HepG2 (cell line): ENCODE measurements at places on chromosomes 6 and 20. TPM values are rescaled to one million over a fixed set of nuclear protein-coding genes. Genes with fewer than 3 reads are reported as not detected.

The CLVS2 gene
- polyA plus RNA-seq: not detected in 2 replicates

DNA sequence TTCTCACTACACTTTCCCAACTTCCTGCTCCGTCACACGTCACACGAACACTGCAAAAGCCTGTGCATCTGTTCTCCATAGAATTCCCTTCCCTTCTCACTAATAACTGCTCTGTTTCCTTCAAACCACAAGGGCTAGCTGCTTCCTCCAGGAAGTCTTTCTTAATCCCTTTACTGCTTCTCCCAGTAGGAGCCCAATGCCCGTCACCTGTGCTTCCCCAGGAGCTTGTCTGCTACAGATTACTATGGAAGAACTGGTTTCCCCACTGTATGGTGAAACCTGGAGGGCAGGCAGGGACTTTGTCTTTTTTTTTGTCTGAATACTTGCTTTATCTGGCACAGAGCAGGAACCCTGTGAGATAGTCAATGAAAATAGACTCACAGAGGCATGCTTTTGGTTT, 444.7 kb upstream of the MAP3K7 start:
- DNase-seq: no peak

The MOXD1 gene
- 0.03 TPM in 1 of 2 replicates, not detected in the other for polyA plus RNA-seq

The WFDC5 gene
- polyA plus RNA-seq: not detected in 2 replicates

- no peak for DNase-seq
These were observed 37.3 kb upstream of the TGM2 start for GRCh38 chr20:38202153-38202981.

- no peak for DNase-seq
These were observed 80.6 kb upstream of the PAK5 start for GRCh38 chr20:9919271-9920014.

DNA sequence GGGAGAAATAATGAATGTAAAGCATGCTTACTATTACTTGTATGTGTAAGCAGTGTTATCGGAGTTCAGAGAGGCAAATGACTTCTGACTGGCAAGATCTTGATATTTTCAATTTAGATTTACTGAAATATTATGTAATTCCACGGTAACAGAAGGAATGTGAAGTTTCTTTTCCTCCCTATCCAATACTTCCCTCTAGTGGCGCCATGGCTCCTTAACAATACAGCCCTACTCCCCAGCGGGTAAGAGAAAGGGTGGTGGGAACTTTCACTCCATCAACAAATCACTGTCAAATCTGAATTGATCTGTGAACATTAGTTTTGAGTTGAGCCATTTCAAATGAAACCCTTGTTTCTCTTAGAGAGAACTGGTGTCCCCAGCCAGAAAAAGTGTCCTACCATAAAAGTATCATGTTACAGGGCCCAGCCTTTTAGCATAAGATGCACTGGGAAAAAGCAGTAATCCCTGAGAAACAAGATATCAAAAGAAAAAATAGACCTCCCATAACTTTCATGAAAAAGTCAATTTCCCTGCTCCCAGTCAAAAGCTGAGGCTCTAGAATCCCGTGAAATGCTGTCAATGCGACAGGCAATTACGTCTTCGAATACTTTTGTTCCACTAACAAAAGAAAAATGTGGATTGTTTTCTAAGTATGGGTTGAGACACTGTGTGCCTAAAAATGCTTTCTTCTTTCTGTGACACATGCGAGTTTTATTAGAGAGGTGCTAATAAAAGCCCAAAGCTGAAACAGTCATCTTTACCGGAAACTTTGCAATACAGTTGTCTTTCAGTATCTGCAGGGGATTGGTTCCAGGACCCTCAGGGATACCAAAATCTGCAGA, 12.9 kb downstream of the COX7A2 start:
- DNase-seq: peak; percentile 58

- DNase-seq: no peak
These were observed 14.4 kb downstream of the MKKS start for GRCh38 chr20:10419550-10420133.

The TPD52L1 gene
- 0.47 and 0.53 TPM in 2 replicates for polyA plus RNA-seq

GRCh38 chr6:100376103-100376502, 88.6 kb downstream of the SIM1 start:
- no peak for DNase-seq

DNA sequence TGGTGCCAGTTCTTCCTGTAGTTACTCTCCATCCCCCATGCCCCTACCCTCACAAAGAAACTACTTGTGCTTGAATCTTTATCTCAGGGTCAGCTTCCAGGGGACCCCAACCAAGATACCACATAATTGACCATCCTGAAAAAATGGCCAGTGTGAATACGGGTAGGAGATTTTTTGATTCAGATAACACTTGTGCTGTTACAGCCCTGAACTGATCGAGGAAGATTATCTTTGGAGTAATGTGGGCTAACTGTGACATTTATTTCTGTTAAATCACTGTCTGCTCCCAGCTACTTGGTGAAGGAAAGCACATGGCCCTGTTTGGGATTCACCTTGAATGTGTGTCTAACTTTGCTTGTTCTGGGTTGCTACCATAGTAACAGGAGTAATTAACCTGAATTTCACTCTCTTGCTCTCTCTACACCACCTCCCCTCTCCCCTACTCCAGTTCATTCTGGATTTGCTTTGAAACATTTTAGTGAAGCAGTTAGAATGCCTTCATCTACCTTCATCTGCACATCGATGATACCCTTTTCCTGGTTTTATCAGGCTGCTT, 219.6 kb upstream of the CHD6 start:
- no peak for DNase-seq

DNA sequence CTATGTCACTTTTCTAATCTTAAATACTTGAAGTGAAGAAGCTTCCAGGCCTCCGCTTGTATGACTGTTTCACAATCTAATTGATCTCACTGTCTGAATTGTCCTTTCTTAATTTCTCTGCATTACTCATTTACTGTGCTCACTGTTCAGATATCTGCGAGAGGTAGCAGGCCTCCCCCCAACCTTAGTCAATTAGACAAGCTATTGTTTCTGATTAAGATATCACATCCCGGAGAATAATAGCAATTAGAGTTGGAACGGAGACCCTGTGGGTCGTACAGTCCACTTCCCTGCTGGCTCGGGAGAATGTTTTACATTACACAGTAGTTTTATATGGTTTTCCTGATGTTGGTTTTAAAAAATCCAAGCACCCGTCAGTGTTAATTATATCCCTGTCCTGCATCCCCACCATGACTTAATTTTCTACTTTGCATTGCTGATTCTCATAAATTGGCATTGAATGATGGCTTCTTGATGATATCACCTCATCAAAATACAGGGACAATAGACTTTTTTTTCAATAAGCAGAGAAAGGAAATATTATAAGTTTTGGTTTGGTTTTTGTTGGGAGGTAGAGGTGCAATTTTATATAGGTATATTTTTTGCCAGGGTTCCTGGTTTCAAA, 178.7 kb upstream of the TSHZ2 start:
- no peak for DNase-seq

- no peak for DNase-seq
These were observed 55.6 kb downstream of the ZNF292 start for GRCh38 chr6:87210979-87211378.

The TGM3 gene
- not detected in 2 replicates for polyA plus RNA-seq

GRCh38 chr20:15241681-15242080, 904.3 kb upstream of the FLRT3 start:
- no peak for DNase-seq

GRCh38 chr6:11890849-11891248, 112.2 kb upstream of the ADTRP start:
- DNase-seq: no peak

The DEFB124 gene
- polyA plus RNA-seq: not detected in 2 replicates

The TRIM15 gene
- polyA plus RNA-seq: 38.2 and 41.7 TPM in 2 replicates

- DNase-seq: no peak
These were observed 161.7 kb downstream of the SYNDIG1 start for GRCh38 chr20:24631173-24631505.

The RSPO4 gene
- not detected in 2 replicates for polyA plus RNA-seq

DNA sequence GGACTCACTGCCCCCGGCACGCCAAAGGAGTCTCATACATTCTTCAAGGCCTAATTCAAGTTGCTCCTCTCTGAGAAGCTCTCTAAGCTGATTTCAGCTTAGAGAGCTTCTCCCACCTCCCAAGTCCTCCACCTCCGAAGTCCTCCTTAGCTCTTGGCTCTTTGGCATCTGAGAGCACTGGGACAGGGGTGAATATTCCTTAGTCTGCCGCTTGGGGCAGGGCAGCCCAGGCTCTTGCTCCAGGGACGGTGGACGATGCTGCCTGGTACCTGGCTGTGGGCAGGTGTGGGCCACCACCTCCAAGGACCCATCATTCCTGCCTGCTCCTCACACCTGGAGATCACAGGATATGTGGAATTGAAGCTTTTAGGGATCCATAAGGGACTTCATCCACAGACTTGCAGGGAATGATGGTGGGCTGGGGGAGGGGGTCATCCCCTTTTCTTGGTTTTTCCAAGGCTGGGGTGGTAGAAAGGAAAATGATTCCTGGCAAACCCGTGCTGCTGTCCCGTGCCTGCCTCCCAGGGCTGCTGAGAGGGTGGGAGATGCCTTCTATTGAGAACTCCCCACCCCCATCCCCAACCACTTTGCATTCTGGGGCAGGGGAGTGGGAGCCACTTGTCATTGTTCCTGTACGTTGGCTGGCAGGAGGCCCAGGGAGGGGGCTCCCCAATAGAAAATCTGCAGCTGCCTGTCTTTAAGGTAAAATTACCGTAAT, 57.4 kb downstream of the ARHGAP40 start:
- peak; percentile 60 for DNase-seq

DNA sequence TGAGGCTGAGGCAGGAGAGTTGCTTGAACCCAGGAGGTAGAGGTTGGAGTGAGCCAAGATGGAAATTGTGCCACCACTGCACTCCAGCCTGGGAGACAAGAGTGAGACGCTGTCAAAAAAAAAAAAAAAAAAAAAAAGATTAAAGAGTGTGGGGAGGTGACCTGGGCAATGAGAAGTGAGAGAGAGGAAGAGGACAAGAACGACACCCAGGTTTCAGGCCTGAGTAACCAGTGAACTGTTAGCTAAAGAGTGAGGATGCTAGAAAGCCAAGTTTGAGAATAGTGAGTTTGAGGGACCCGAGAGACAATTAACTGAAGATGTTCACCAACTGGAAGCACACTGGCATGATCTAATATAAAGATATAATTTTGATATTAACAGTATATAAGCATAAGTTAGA, 85.4 kb upstream of the TNFAIP3 start:
- no peak for DNase-seq

DNA sequence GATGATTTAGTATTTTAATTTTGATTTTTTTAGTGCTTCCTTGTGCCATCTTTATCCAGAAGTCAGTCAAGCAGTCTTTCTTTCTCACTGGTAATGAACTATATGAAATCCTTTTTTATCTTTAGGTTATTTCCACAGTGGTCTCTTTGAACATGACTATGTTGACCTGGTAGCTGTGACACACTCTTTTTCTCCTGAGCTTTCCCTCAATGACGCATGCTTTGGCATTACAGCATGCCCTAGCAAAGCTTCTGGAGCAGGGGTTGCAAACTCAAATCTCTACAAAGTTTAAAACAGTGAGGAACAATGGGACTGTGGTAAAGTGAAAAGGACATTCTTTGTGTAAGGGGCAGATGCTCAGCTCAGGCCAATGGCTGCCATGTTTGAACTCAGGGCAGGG, 4.5 kb upstream of the PLAGL1 start:
- no peak for DNase-seq

The C20orf204 gene
- polyA plus RNA-seq: 22.1 and 27.2 TPM in 2 replicates

- DNase-seq: no peak
These were observed 13.0 kb upstream of the MRPS10 start for GRCh38 chr6:42230345-42231321.

The MCCD1 gene
- polyA plus RNA-seq: 0.09 TPM in 1 of 2 replicates, not detected in the other

- no peak for DNase-seq
These were observed 19.7 kb downstream of the NDRG3 start for GRCh38 chr20:36726168-36726567.

DNA sequence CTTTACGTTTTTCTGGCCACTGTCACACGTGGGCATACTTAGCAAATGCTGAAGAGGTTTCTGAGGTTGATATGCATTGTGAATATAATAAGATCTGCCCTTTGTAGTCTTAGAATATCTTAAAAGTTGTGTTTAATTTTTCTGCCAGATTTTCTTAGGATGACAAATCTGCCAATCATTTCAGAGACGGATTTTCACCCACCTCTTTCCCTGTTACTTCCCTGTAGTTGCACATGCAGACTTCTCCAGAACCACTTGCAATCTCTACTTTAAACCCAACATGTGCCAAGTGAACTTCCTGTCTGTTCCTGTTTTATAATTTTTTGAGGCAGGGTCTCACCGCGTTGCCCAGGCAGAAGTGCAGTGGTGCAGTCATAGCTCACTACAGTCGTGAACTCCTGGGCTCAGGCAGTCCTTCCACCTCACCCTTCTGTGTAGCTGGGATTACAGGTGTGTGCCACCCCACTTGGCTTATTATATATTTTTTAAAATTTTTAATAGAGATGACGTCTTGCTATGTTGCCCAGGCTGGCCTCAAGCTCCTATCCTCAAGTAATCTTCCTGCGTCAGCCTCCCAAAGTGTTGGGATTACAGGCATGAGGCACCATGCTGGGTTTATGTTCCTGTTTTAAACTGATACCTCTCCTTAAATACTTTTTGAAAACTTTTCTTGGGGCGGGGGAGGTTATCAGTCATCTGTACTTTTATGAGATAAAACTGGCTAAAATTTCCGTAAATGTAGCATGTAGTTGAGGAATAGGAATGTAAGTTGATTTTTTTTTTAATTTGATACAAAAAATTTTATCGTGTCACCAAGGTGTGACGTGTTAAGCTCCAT, 2.7 kb downstream of the IGF2R start:
- DNase-seq: no peak

- no peak for DNase-seq
These were observed 39.7 kb upstream of the NOL4L start for GRCh38 chr20:32624687-32625345.

- DNase-seq: peak; percentile 86
These were observed 448 bp upstream of the RIN2 start for GRCh38 chr20:19757487-19758132.

The CPXM1 gene
- 0.07 TPM in 1 of 2 replicates, not detected in the other for polyA plus RNA-seq

DNA sequence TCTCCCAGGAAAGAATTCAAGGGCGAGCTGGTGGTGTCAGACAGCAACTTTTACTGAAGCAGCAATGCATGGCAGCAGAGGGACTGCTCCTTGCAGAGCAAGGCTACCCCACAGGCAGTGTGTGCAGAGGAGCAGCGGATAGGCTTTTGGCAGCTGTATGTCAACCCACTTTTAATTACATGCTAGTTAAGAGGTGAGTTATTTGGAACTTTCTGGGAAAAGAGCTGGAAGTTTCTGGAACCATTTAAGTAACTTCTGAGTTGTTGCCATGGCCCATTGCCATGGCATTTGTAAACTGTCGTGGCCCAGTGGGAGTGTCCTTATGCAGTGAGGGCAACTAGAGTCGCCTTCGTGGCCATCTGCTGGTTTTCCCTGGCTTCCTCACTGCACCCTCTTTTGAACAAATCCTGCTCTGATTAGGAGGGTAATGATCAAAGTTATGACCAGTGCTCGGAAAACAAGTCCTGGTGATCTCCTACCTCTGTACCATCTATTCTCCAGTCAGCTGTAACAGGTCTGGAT, 34.0 kb downstream of the BPIFB4 start:
- DNase-seq: no peak

The CNR1 gene
- polyA plus RNA-seq: not detected in 2 replicates

The GJA10 gene
- polyA plus RNA-seq: not detected in 2 replicates

GRCh38 chr20:25076731-25077609, 5.0 kb downstream of the VSX1 start:
- peak; percentile 82 for DNase-seq

- DNase-seq: no peak
These were observed 137.5 kb upstream of the SLC24A3 start for GRCh38 chr20:19074828-19075516.

GRCh38 chr20:50980071-50980681, 21.6 kb downstream of the MOCS3 start:
- peak; percentile 64 for DNase-seq

The C6orf163 gene
- polyA plus RNA-seq: 0.62 and 1.0 TPM in 2 replicates
